ENCODE measurements at places on chromosomes 2 and 18. TPM values are rescaled to one million over a fixed set of nuclear protein-coding genes. Genes with fewer than 3 reads are reported as not detected.

PROC gene
- total RNA-seq: not detected

OSR1 gene
- 2.3 TPM for total RNA-seq

MFSD6 gene
- 132 TPM for total RNA-seq

CCDC148 gene
- total RNA-seq: 0.24 TPM

BMP10 gene
- total RNA-seq: not detected

ABCG5 gene
- 0.69 TPM for total RNA-seq

CYS1 gene
- 0.39 TPM for total RNA-seq

ADCYAP1 gene
- not detected for total RNA-seq

ARHGAP25 gene
- total RNA-seq: 8.0 TPM

DNA sequence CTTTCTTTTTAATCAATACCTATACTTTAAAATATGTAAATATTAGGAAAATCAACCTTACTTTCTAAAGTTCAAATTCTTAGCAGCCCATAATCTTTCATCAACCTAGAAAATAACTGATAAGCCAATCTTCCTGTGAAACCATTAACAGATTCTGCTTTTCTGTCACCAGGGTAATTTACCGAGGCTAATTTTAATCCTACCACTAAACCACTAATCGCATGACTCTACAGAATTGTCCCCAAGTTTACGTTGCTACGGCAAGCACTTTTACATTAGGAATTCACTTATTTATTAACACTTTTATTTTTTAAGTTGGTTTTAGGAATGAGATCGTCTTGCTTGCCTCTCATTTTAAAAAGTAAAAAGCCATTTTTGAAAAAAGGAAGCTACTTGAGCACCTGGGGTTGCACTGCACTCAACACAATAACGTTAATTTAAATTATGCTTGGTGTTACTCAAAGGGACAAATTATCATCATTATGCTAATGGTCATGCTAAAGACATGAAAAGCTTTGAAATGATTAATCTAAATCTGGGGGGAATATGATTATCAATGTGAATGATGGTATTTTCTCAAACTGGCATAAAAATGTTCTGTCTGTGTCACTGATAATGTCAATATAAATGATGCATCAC is 10.2 kb downstream of the ZNF516 start:
- H3K36me3 ChIP-seq: no peaks in the 10 kb centered on the region
- no peak overlapping the region for H3K27ac ChIP-seq
- H3K4me1 ChIP-seq: peaks cover 35% of the 10 kb centered on the region
- no peaks in the 10 kb centered on the region for H3K27me3 ChIP-seq
- no peak for DNase-seq

GRCh38 chr2:241968417-241968816 is 98.9 kb downstream of the RTP5 start:
- peaks cover 6% of the 10 kb centered on the region for H3K4me1 ChIP-seq
- no peaks in the 10 kb centered on the region for H3K27me3 ChIP-seq
- H3K36me3 ChIP-seq: no peaks in the 10 kb centered on the region

- H3K27ac ChIP-seq: no peak overlapping the region
- H3K4me3 ChIP-seq: no peak overlapping the region
- no peak for DNase-seq
- H3K36me3 ChIP-seq: no peaks in the 10 kb centered on the region
- no peaks in the 10 kb centered on the region for H3K4me1 ChIP-seq
Measured at GRCh38 chr2:45316576-45317338, 294.3 kb downstream of the SRBD1 start.

DNA sequence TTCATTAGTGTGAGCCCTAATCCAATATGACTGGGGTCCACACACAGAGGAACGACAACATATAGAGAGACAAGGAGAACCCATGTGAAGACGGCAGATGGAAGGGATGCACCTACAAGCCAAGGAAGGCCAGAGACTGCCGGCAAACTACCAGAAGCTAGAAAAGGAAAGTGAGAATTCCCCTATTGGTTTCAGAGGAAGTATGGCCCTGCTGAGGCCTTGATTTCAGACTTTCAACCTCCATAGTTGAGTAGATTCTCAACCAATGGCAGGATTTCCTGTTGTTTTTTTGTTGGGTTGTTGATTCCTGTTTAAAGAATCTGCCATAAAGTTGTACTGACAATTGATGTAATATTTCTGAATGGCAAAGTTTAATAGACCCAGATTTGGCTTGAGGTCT is 241.5 kb downstream of the SATB2 start:
- H3K27ac ChIP-seq: no peak overlapping the region
- H3K27me3 ChIP-seq: no peaks in the 10 kb centered on the region
- H3K4me1 ChIP-seq: no peaks in the 10 kb centered on the region
- DNase-seq: no peak

DNA sequence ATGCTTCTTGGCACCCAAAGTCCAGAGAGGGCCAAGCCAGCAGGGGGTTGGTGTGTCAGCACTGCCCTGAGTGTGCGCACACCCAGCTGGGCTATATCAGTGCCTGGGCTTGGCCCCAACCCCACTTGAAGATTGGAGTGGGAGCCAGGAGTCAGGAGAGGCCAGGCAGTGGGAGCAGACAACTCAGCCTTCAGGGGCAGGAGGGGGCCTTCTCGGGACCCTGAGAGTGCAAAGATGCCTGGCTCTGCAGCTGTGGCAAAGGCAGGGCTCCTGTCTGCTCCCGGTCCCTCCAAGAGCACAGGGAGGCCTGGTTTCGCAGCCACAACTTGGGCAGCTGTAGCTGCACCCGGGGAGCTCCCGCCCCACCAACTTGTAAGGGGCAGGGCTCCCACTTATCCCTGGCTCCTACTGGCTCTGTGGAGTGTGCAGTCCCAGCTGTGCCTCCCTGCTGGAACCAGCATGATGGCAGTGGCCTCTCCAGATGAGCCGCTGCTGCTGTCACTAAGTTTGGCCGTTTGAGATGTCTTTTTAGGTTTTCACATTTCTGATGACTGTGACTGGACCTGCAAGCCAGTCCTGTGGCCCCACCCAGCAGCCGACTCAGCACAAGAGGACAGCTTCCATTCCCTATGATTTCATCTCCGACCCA is 148.8 kb upstream of the HS6ST1 start:
- H3K4me3 ChIP-seq: no peak overlapping the region
- H3K27me3 ChIP-seq: no peaks in the 10 kb centered on the region
- no peaks in the 10 kb centered on the region for H3K4me1 ChIP-seq
- DNase-seq: no peak
- H3K36me3 ChIP-seq: no peaks in the 10 kb centered on the region

GRCh38 chr2:85278361-85278760 is 49.4 kb downstream of the TGOLN2 start:
- H3K36me3 ChIP-seq: no peaks in the 10 kb centered on the region
- H3K27ac ChIP-seq: no peak overlapping the region
- H3K4me3 ChIP-seq: no peak overlapping the region

DNA sequence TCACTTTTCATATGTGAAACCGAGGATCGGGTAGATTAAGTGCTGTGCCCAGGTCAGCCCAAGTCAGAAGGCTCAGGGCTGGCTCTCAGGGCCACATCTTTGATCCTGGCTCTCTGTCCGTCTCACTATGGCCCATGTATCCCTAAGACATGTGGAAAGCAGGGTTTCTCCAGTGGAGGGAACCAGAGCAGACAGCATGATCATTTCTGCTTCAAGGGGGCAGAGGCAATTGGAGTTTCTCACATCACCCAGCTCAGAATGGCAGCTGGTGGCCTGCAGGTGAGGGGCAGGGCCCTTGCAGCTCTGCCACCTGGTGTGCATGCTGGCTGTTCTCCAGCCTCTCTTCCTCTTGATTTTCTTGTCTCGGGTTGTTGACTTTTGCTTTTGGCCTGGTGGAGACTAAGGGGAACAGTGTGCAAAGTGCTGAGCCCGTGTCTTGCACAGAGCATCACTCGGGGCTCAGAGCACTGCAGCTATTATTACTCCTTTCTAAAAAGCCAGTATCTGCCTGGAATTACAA is 27.0 kb downstream of the LDLRAD4 start:
- no peaks in the 10 kb centered on the region for H3K27me3 ChIP-seq
- H3K4me1 ChIP-seq: no peaks in the 10 kb centered on the region
- H3K4me3 ChIP-seq: no peak overlapping the region
- H3K27ac ChIP-seq: no peak overlapping the region
- no peak for DNase-seq
- H3K36me3 ChIP-seq: no peaks in the 10 kb centered on the region

DNA sequence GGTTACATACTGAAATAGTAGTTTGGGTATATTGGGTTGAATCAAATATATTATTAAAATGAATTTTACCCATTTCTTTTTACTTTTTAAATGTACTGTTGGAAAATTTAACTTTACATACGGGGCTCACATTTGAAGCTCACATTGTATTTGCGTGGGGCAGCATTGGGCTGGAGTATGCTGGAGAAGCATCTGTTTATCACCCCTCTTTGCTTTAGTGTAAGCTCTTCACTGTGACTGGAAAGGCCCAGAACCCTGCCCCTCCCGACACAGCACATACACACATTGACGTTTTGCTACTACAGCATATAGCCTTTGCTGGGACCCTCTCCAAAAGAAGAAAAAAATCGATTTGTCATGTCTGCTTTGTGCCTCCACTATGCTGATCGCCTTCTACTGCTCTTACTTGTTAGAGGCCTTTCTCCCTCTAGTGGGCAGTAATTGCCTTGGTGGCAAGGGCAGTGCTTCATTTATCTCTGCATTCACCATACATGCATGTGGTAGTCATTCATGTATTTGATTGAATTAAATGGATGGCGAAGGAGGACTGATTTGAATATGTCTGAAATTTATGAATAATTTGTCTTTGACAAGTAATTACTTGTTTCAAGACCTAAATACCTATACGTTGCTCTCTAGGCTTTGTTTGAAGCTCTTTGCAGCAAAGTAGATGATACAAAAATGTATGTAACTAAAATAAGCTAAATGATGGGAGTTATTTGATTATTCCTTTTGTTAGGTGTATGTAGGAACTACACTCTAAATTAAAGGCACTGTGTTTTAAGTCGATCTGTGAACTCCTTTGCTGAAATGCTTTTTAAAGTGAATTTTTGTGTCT is 37.4 kb downstream of the VAPA start:
- peaks cover 31% of the 10 kb centered on the region for H3K4me1 ChIP-seq
- H3K4me3 ChIP-seq: no peak overlapping the region
- no peaks in the 10 kb centered on the region for H3K27me3 ChIP-seq

DNA sequence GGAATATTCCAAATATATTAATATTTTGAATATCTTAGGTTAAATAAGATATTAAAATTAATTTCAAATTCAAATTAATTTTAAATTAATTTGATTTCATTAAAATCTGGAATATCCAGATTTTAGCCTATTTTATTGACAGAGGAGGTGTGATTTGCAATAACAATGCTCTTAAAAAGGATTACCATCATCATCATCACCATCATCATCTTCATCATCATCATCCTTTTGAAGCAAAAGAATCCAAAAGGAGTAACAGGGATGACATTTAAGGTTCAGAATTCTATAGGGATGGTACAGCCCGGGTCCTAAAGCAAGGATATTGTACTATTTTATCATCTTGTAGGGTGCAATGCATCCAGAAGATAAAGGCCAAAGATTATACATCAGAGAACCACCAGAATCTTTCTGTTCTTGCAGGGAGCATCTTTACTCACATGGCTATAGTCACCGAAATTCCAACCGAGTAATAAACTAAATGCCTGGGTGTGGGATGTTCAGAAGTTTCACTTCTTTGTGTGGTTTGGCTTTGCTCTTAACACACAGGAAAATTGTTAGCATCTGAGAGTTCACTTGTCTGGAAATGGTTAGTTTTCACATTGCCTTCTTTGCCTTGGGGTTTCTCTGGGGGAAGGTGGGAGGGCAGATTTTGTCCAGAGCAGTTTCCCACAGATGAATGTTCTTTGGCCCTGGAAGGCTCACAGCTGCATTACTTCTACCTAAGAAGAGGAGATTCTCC is 99.1 kb upstream of the ITGA6 start:
- H3K4me1 ChIP-seq: no peaks in the 10 kb centered on the region
- no peak overlapping the region for H3K27ac ChIP-seq
- no peaks in the 10 kb centered on the region for H3K27me3 ChIP-seq
- no peak for DNase-seq
- H3K36me3 ChIP-seq: no peaks in the 10 kb centered on the region

DNA sequence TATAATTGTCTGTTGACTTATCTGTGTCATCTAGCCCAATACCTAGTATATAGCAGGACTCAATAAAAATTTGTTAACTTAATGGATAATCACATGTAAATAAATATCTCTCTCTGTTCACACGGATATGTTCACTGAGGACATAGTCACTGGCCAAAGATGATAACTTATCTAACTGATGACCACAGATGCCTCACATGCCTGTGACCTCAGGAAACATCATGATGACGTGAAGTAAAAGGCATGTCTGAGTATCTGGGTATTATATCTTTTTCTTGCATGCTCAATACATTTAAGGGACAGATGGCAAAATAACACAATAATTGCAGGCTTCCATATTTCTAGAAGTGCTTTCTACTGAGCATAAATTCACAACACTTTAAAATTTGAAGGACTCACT is 41.4 kb upstream of the PARD3B start:
- DNase-seq: no peak
- H3K27ac ChIP-seq: no peak overlapping the region
- no peaks in the 10 kb centered on the region for H3K36me3 ChIP-seq

GRCh38 chr18:79453816-79454735 is 58.3 kb downstream of the NFATC1 start:
- H3K36me3 ChIP-seq: no peaks in the 10 kb centered on the region
- no peak overlapping the region for H3K4me3 ChIP-seq
- DNase-seq: no peak

DNA sequence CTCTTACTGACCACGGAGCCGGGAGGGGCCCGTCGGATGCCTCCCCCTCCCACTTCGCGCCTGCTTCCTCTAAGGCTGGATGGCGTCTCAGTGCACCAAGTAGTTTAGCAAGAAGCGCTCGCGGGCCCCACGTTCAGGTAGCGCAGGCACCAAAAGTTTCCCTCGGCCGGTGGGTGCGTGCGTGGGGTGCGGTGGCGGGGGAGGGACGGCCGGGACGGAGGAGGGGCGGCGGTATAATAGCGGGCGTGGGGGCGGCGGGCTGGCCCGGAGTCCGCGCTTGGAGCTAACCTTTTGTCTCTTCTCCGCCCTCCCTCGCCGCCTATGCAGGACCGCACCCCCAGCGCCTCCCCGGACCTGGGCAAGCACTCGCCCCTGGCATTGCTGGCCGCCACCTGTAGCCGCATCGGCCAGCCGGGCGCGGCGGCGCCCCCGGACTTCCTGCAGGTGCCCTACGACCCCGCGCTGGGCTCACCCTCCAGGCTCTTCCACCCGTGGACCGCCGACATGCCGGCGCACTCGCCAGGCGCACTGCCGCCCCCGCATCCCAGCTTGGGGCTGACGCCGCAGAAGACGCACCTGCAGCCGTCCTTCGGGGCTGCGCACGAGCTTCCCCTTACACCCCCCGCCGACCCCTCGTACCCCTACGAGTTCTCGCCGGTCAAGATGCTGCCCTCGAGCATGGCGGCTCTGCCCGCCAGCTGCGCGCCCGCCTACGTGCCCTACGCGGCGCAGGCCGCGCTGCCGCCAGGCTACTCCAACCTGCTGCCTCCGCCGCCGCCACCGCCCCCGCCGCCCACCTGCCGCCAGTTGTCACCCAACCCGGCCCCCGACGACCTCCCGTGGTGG is 1.0 kb downstream of the SP5 start:
- DNase-seq: peak; percentile 20
- H3K27me3 ChIP-seq: peaks cover 32% of the 10 kb centered on the region
- H3K36me3 ChIP-seq: no peaks in the 10 kb centered on the region
- peak overlapping the region; percentile 61 for H3K4me3 ChIP-seq
- peaks cover 25% of the 10 kb centered on the region for H3K4me1 ChIP-seq
- H3K27ac ChIP-seq: no peak overlapping the region

GRCh38 chr2:218003281-218003944 is 618 bp upstream of the TNS1 start:
- H3K27ac ChIP-seq: peak overlapping the region; percentile 94
- H3K27me3 ChIP-seq: no peaks in the 10 kb centered on the region
- H3K4me3 ChIP-seq: no peak overlapping the region
- no peak for DNase-seq
- H3K4me1 ChIP-seq: peaks cover 76% of the 10 kb centered on the region
- no peaks in the 10 kb centered on the region for H3K36me3 ChIP-seq

- H3K4me3 ChIP-seq: no peak overlapping the region
- no peaks in the 10 kb centered on the region for H3K27me3 ChIP-seq
- DNase-seq: no peak
- no peaks in the 10 kb centered on the region for H3K4me1 ChIP-seq
- no peaks in the 10 kb centered on the region for H3K36me3 ChIP-seq
Measured at GRCh38 chr2:239459606-239460005, 58.8 kb upstream of the HDAC4 start.
